Neural crest cell (in vitro differentiated cells): ENCODE measurements at places on chromosomes 1 and 21.

- no peak for DNase-seq
Observed at GRCh38 chr1:236059011-236059410, 5.9 kb downstream of the NID1 start.

DNA sequence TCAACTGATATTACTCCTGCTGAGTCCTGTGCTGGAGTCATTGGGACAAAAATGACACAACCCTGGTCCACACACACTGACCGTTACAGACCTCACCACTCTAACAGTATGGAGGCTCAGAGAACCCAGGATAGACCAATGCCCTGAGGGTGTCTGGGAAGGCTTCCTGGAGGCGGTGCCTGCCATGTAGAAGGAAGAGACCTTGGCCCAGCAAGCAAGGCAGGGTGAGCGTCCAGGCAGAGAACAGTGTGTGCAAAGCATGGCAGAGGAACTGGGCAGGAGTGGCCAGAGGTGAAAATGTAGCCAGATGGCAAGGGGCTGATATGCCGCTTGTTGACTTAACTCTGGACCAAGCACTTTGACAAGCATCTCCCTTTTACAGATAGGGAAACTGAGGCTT is 85.5 kb downstream of the VWA5B1 start:
- no peak for DNase-seq

DNA sequence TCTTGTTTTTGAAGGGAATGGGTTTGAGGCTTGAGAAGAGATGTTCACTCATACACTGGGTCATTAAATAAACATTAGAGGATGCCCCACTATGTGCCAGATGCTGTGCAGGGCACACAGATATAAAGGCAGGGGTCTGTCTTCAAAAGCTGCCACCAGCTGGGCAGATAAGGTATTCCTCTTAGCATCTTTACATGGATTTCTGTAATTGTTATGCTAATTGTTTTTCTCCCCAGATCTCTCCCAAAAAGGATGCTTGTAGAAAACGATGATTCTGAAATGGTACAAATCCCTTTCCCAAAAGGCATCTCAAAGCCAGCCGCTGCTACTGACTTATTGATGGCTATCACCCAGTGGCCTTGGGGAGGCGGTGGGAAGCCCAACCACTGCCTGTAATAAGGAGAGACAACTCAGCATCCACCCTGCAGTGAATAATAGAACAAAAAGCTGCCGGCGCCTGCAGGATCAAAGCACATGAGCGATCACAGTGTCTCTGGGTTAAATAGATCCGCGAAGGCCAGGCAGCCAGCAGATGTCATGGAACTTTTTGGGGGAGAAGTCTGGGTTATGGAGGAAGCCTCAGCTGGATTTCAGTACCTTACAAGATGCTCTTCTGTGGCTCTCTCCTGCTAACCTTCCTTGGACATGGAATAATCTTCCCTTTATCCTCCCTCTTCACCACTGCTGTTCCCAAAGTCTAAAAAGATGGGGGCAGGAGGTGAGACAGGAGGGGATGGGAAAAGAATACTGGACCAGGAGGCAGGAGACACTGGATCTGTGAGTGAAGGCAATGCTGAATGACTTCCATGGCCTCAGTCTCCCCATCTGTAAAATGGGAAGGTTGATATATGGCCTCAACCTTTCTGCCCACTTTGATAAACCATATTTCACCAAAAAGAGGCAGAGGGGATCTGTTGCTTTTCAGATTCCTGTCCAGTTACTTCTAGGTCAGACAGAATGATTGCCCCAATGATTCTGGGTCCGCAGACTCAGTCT is 54.8 kb upstream of the CD34 start:
- DNase-seq = no peak

DNA sequence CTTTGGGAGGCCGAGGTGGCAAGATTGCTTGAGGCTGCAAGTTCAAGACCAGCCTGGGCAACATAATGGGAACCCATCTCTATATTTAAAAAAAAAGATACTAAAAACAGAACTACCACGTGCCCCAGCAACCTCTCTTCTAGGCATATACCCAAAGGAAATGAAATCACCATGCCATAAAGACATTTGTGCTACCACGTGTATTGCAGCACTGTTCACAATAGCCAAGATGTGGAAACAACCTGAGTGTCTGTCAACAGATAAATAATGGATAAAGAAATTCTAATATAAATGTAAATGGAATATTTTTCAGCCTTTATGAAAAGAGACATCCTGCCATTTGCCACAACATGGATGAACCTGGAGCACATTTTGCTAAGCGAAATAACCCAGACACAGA is 128.6 kb downstream of the PCNX2 start:
- no peak for DNase-seq

GRCh38 chr1:88888750-88889149 is 2.6 kb downstream of the GTF2B start:
- DNase-seq = no peak

DNA sequence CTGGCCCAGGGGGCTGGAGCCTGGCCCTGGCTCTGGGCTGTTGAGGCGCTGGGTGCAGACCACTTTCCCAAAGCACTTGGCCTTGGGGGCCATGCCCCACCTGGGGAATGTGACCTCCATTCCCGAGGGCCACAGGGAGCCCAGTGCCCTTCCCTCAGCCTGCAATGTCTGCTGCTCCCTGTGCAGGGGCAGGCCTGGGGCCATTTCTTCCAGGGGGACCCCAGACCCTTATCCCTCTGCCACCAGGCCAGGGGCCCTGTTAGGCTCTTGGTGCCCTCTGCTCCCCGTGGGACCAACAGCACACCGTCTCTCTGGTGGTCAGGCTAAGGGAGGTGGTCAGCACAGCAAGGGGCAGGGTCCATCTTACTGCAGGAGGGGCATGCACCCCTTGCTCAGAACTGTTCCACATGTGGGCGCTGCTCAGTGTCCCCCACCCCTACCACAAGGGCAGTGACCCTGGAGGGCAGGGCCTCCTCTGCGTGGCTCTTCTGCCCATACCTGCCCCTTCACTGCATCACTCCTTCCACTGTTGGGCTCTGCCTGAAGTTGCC is 1.1 kb upstream of the TMEM52 start:
- DNase-seq = no peak

- DNase-seq = no peak
Observed at GRCh38 chr1:119452091-119452490, 37.1 kb downstream of the HSD3B2 start.

GRCh38 chr21:42794551-42794950 is 84.8 kb downstream of the WDR4 start:
- DNase-seq = no peak

DNA sequence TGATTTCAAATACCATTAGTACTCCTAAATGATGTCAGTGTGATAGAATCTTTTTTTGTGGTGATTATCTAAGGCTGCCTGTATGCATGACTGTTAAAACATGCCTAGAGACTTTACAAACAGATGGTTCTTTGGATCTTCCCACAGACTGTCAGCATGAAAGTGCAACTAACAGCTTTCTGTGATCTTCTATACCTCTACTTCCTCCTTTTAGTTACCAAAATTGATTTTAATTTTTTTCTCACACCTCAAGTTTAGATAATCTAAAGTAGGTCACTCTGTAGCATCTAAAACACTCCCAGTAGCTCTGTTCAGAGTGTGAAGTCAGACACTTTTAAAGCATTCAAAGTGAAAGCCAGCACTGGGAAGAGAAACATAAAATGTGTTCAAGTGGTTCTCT is 534.5 kb downstream of the PTPRC start:
- no peak for DNase-seq

GRCh38 chr1:221162352-221162751 is 283.1 kb downstream of the HLX start:
- DNase-seq = no peak

GRCh38 chr1:109917768-109918606 is 7.3 kb downstream of the CSF1 start:
- DNase-seq = no peak

GRCh38 chr1:154925335-154926170 is 11.0 kb downstream of the PMVK start:
- DNase-seq = no peak

DNA sequence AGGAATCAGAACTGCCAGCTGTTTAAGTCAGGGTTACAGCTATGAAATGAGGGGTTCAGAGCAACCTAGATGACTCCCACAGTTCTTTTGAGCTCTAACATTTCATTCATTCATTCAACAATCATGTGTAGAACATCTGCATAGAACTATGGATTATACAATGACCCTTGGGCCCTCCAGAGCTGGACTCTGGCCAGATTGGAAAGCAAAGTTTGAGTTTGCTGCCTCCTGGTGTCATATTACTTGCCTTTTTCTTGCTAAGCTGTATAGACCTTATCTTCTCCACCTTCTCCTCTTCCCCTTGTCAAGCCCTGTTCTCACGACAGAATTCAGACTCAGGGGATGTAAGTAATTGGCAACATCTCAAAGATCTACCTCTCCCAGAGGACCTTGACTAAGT is 4.0 kb downstream of the CASQ2 start:
- peak; percentile 19 for DNase-seq

DNA sequence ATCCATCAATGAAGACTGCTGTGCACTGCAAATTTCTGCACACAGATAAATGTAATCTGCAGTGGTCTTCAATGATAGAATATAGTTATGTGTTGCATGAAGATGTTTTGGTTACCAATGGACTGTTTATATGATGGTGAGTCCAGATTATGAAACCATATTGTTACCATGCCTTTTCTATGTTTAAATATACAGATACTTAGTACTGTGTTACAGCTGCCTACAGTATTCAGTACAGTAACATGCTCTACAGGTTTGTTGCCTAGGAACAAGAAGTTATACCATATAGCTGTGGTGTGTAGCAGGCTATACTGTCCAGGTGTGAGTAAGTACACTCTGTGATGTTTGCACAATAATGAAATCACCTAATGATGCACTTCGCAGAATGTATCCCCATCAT is 40.8 kb downstream of the SORT1 start:
- DNase-seq = no peak

GRCh38 chr21:46268371-46268770 is 17.0 kb downstream of the MCM3AP start:
- no peak for DNase-seq

DNA sequence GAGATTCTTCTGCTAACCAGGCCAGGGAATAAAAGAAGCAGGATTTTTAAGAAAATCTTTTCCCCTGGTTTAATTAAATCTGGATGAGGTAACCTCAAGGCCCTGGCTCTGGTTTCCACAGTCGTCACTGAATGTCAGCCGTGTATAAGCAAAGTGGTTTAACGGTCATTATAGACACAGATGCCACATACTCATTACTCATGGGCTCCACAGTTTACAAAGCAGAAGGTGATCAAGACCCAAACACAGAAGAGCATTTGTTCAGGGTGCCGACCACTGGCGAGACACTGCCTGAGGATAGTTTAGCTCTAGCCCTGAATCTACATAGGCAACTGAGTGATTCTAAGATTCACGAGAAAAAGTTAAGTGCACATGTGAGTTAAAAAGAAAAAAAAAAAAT is 27.8 kb upstream of the RAP1GAP start:
- DNase-seq = no peak

DNA sequence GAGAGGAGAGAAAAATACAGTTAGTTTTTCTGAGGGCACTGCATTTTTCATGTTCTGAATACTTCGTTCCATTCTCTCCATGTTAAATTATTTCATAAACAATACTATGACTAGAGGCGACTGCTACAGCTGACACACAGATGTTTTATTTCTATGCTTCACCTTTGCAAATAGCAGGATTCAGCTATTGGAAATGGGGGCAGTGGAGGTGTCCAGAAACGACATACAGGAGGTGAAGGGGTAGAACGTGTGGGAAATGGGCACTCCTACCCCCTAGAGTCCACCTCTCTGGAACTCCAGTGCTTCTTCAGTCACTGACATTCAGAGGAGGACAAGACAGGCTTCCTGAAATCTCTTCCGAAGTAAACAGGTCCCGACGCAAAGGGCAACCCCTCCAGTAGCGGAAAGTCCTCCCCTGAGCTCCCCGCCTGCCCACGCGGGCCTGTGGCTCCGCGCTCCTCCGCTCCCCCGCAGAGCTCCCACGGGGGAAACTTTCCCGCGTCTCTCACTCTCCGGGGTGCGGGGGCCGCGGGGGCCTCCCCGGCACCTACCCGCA is 480 bp downstream of the DPYD start:
- no peak for DNase-seq

- DNase-seq = no peak
Observed at GRCh38 chr1:179325836-179326235, 32.2 kb downstream of the SOAT1 start.

- DNase-seq = no peak
Observed at GRCh38 chr1:14064649-14065442, 364.9 kb downstream of the PRDM2 start.

DNA sequence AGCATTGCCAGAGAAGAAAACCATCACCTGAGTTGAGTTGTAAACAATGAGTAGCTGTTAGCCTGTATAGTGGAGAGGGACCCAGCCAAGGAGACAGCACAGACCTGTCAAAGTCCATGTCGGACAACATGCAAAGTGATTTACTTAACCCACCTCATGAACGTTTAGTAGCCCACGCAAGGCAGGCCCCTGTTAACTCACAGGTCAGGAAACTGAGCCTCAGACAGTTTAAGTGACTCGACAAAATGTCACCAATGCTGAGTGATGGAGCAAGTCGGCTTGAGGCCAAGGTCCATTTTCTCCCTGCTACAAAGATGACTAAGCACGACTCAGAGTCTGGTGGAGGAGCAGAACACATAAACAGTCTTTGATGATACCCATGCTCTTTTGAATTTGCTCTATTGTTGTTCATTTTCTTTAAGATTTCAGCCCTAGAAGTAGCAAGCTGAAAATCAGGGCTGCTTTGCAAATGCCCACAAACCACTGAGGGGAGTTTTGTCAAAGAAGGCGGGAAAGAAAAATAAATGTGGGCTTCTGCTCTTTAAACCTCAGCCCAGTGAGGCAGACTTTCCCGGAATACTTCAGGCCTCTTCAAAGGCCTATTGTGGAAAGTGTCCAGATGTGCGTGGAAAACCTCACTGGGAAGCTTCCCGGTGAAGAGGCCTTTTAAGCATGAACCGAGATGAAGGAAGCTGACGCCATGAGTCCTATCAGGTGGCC is 83.8 kb upstream of the HOOK1 start:
- no peak for DNase-seq

DNA sequence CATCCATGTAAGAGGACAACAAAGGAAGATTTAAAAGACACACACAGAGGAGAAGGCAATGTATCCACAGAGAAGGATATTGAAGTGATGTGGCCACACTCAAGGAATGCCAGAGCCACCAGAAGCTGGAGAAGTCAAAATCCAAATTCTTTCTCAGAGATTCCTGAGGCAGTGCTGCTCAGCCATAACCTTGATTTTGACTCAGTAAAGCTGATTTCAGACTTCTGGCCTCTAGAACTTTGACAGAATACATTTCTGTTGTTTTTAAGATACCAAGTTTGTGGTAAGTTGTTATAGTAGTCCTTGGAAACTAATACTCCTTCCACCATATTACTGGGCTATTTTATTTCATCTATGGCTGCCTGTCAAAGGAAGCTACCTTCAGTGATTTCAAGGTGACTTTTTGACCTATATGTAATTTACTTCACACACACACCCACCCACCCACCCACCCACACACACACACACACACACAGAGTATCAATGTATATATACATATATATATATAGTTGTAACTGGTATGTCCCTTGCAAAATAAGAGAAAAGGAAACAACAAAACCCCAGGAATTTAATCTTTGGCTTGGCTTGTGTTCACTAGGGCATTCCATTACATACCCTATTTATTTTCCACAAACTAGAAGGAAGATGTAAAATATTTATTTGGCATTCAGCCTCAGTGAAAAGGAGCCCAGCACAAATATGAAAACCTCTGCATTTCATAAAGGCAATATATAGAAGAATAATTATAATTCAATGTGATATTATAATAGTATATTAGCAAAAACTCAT is 142.1 kb upstream of the PTGFR start:
- no peak for DNase-seq

- no peak for DNase-seq
Observed at GRCh38 chr1:184930645-184931044, 43.7 kb downstream of the NIBAN1 start.

GRCh38 chr1:184646178-184646701 is 108.4 kb downstream of the EDEM3 start:
- DNase-seq = no peak

GRCh38 chr1:47235241-47235681 is 3.2 kb upstream of the TAL1 start:
- DNase-seq = no peak
